ENCODE measurements at places on chromosomes 11 and 22. TPM values are rescaled to one million over a fixed set of nuclear protein-coding genes. Genes with fewer than 3 reads are reported as not detected.

The ASPHD2 gene
- polyA plus RNA-seq, result 1.3 TPM

The ZBTB16 gene
- not detected for polyA plus RNA-seq

The OR52I1 gene
- polyA plus RNA-seq, result not detected

The CREBZF gene
- polyA plus RNA-seq, result 17.7 TPM

The FGF4 gene
- polyA plus RNA-seq, result not detected

The NR1H3 gene
- 13.6 TPM for polyA plus RNA-seq

The PRG3 gene
- polyA plus RNA-seq, result not detected

The CSF2RB gene
- polyA plus RNA-seq, result not detected

The MOGAT2 gene
- polyA plus RNA-seq, result not detected

The SOX10 gene
- not detected for polyA plus RNA-seq

The HEPACAM gene
- polyA plus RNA-seq, result 0.03 TPM

The STX3 gene
- polyA plus RNA-seq, result 5.7 TPM

The LZTR1 gene
- polyA plus RNA-seq, result 41.3 TPM

The OLFML1 gene
- 0.23 TPM for polyA plus RNA-seq

The LMO2 gene
- polyA plus RNA-seq, result not detected

The SERPIND1 gene
- polyA plus RNA-seq, result 0.12 TPM

The PEX26 gene
- polyA plus RNA-seq, result 18.5 TPM

The CD248 gene
- polyA plus RNA-seq, result 209 TPM

The XKR3 gene
- polyA plus RNA-seq, result not detected

The SCN2B gene
- 0.05 TPM for polyA plus RNA-seq

The CLMP gene
- polyA plus RNA-seq, result 95.7 TPM

The NCAM1 gene
- 0.09 TPM for polyA plus RNA-seq

The APOBEC3F gene
- 9.1 TPM for polyA plus RNA-seq

The UBQLN3 gene
- not detected for polyA plus RNA-seq

The EXPH5 gene
- polyA plus RNA-seq, result 0.04 TPM

The MTA2 gene
- polyA plus RNA-seq, result 28.0 TPM

The LINC01488 gene
- polyA plus RNA-seq, result not detected

The APOL5 gene
- polyA plus RNA-seq, result 0.19 TPM

The CBX7 gene
- polyA plus RNA-seq, result 3.4 TPM
